ENCODE measurements at places on chromosomes 11 and 22. TPM values are rescaled to one million over a fixed set of nuclear protein-coding genes. Genes with fewer than 3 reads are reported as not detected.

The SCN2B gene
- 4.2 TPM for polyA plus RNA-seq

The ATG13 gene
- 59.9 TPM for polyA plus RNA-seq

The GGTLC3 gene
- not detected for polyA plus RNA-seq

The OR5I1 gene
- polyA plus RNA-seq: not detected

The OR8G5 gene
- polyA plus RNA-seq: not detected

The SLC17A6 gene
- polyA plus RNA-seq: not detected

The HBB gene
- 99.7 TPM for polyA plus RNA-seq

The ZBTB16 gene
- polyA plus RNA-seq: 1.9 TPM

Measured in left renal pelvis (tissue), 4 donors.